NCI-H774 (cell line): ENCODE measurements at places on chromosomes 3 and 15.

DNA sequence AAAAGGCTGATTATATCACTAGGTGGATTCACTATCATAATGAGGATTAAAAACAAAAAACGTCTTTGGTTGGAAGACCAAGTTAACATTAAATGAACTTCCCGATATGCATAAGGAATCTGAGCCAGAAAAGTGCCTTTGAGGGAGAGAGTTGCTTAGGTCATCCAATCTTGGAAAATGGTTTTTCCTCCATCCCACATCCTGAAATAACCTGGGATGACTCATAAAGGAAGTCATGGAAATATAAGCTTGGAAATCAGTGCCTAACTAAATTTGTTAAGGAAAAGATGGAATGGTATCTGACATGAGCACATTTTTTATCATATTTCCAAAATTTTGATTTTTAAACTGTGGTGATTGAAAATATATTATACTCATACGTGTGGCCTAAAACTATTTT lies 66.0 kb downstream of the KBTBD8 start:
- no peak for DNase-seq

- no peak for DNase-seq
These were observed 51.3 kb downstream of the LRIG1 start for GRCh38 chr3:66449411-66449974.

- DNase-seq = no peak
These were observed 237.7 kb upstream of the AGTR1 start for GRCh38 chr3:148459931-148460513.

DNA sequence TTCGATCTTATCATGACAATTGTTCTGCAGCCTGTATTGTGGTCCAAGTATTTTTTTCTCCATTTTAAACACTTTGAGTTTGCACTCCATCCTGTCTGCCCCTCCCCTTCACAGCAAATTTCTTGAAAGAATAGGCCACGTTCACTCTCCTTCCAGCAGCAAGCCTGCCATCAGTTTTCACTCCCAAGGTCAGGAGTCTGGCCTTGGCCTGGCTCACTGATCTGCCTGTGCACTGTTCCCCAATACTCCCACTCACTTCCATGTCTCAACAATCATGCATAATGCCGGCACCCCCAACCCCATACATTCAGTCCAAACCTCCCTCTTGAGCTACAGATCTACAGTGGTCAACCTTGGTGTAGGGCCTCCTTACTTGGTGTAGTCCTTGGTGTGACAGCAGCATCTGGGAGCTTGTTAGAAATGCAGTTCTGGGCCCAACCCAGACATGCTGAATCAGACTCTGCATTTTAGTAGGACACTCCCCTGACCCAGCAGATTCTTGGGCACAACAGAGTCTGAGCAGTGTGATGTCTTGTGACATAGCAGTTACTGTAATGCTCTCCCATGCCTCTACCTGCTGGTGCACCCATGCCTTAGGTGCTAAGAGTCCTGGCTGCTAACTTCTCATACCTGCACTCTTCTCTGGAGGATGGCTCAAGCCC lies 58.3 kb upstream of the XCR1 start:
- no peak for DNase-seq

GRCh38 chr3:35709691-35710090 lies 70.4 kb downstream of the ARPP21 start:
- no peak for DNase-seq

GRCh38 chr15:69402816-69403215 lies 11.3 kb upstream of the KIF23 start:
- no peak for DNase-seq

GRCh38 chr3:25038922-25039321 lies 389.1 kb upstream of the RARB start:
- no peak for DNase-seq

- no peak for DNase-seq
These were observed 43.8 kb downstream of the PLCL2 start for GRCh38 chr3:16928386-16929132.
